NCI-H2107 (cell line): ENCODE measurements at places on chromosomes 7 and 10.

GRCh38 chr10:5364374-5364773 lies 392 bp upstream of the UCN3 start:
- DNase-seq: no peak

DNA sequence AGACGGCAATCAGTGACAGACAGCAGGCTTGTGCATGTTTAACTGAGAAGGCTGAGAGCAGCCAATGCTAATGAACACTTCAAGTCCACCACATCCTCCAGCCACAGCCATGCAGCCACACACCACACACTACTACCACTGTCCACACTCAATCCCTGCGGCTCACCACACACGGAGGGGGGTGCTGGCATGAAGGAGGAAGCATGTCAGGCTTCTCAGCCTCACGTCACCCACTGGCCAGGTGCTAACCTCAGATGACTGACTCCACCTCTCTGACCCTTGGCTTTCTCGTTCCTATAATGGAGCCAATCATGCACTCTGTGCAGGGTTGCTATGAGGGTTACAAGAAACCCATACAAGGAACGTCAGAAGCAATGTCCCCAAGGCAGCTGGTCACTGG lies 165.4 kb upstream of the RNF32 start:
- DNase-seq: no peak

DNA sequence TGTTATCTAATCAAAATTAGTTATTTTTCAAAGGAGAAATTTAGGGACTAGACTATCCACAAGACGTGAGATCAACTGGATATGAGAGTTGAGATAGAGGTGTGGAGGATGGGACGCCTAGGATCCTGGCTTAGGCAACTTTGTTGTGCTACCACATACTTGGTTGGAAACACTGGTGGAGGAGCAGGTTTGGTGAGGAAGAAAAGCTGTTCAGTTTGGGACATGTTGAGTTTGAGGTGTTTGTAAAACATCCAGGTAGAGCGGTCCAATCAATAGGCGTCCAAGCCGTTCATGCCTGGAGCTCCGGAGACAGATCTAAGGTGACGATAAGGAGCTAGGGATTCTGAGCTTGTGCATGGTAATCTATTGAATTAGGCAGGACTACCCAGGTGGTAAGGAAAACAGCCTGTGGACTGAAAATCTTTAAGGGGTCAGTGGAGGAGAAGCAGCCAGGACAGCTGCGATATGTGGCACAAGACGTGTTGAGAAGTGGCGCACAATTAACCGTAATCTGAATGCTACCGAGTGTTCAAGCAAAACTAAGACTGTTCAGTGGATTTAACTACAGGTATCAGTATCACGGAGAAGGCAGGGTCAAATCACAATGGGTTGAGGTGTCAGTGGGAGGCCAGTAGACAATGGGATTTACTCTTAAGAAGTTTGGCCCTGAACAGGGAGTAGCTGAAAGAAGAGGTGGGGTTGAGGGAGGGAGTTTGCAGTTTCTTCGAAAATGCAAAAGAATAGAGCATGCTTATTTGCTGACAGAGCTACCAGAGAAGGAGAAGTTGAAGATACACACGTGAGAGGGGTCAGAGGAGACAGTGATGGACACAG lies 16.1 kb upstream of the TRPV6 start:
- DNase-seq: no peak

DNA sequence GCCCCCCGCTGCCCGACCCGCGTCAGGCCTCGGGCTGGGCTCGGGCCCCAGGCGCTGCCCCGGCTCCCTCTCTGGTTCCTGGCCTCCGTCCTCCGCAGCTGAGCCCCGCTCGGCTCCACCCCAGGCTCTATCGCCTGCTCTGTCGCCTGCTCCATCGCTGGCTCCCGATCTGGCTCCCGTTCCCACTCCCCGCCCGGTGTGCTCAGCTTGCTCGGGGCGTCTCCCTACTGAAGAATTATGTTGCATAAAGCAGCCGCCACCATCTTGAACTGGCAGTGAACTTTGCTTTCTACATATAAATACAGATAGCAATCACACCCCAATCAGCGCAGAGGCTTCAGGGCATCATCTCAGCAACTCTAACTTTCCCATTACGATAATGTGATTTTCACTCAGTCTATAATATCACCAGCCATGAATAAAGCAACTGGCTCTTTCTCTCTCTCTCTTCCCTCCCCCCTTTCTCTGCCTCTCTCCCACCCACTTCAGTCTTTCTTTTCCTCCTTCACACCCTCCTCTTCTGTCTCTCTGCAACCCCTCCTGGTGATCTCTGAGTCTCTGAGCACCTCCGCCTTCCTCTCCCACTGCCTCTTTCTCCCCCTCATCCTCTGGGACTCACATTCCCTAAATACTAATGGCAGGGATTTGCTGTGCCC lies 43.3 kb upstream of the BTRC start:
- DNase-seq: no peak

GRCh38 chr7:132072873-132073272 lies 503.4 kb downstream of the PLXNA4 start:
- DNase-seq: no peak

GRCh38 chr10:55358539-55358938 lies 557.5 kb upstream of the PCDH15 start:
- no peak for DNase-seq
